NK-92 treated with Interleukin-12 subunit alpha and Interleukin-12 subunit beta, amount 100 ng/mL, for 24 hours (cell line): ENCODE measurements at places on chromosomes 1 and 21.

DNA sequence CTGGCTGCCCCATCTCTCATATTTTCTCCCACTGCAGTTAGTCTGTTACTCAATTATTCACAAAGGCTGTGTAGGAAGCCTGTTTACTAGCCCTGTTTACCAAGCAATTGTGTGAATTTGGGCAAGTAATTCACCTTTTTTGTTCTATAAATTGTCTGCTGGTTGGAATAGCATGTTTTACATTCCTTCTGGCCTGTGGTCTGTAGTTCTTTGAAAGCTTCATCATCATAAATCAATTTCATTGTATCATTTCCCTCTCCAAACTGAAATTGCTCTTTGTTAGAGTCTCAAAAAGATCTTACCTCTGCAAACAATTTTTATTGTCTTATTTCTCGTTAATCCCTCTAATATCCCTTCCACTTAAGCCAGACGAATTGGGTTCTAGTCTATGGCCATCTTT lies 1059.5 kb upstream of the ADGRL4 start:
- no peak for DNase-seq

- no peak for DNase-seq
These were observed 86.8 kb downstream of the PLA2G4A start for GRCh38 chr1:186915555-186915954.

DNA sequence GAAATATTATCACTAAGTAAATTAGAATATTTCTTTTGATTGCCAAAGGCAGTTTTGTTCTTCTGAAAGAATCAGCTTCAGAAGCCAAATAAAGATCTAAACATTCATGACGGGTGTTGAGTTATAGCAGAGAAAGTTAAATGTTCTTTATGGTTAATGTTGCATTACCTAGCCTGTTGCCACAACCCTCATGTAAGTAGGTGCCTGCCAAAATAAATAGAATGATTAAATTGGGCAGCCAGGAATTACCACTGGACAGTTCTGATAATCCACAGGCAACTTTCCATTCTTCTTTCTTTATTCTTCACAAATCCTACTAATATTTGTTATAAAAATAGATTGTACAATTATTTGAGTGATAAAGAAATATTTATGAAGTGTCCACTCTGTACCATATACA lies 217.9 kb upstream of the NRIP1 start:
- DNase-seq: no peak

GRCh38 chr1:215321802-215322201 lies 239.3 kb downstream of the KCNK2 start:
- no peak for DNase-seq

GRCh38 chr1:187032316-187032981 lies 203.7 kb downstream of the PLA2G4A start:
- DNase-seq: no peak

GRCh38 chr21:27776925-27777553 lies 810.2 kb upstream of the ADAMTS5 start:
- no peak for DNase-seq
